ENCODE measurements at places on chromosomes 11 and 22.
A peak's percentile ranks its signal among the peaks of the same experiment; 100 is the strongest.

- DNase-seq: no peak
These were observed 20.4 kb upstream of the EHF start for GRCh38 chr11:34600339-34601084.

DNA sequence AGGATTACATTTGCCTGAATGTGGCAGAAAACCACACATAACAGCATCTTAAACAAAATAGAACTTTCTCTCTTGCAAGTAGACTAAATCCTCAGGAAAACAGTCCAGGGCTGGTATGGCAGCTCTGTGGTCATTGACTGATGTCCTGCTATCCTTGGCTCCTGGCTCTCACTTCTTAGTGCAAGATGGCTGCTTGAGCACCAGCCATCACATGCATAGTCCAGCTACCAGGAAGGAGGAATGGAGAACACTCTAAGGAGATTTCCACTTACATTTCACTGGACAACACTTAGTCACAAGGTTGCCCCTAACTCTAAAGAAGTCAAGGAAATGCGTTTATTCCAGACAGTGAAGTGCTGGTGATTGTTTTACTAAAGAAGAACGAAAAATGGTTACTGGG lies 13.6 kb downstream of the RIBC2 start:
- DNase-seq: no peak

GRCh38 chr11:124481365-124482323 lies 36.1 kb upstream of the OR8B8 start:
- DNase-seq: no peak

GRCh38 chr11:69700278-69701140 lies 3.3 kb downstream of the FGF19 start:
- no peak for DNase-seq

- no peak for DNase-seq
These were observed 227.8 kb downstream of the BRD1 start for GRCh38 chr22:49599691-49600455.

DNA sequence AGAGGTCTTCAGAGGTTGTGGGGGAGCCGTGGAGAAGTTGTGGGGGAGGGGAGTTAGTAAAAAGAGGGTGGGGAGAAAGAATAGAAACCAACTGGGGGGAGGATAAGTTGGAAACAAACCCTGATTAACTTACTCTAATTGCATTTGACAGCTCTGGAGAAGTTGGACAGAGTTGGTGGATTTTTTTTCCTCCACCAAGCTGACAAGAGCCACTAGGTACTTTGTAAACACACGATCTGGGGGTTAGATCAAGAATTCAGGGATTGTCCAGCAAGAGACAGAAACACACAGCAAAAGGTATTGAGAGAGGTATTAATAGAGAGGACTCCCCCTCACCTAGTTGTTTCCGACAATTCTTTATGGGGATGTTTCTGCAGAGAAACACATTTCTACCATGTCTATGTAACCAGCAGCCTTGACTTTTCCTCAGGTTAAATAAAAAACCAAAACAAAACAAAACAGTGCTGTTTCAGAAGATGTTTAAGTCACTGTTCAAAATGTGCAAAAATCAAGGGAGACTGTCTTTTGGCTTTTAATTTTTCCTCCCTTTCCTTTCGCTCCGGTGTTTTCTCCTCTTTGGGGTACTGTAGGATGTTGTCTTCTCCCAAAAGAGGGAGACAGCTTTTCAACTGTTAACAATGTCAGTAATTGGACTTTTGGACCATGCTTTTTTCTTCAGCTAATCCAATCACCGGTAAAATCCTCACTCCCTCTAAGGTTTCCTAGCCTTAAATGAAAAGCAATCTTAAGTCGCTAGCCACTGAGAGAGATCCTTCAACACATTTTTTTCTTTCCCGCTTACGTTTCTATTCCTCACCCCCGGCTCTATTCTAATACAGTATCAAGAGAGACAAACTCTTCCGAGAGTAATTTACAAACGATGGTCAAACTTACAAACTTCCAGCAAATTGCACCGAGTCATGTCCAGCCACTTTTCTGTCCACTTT lies 708 bp downstream of the MAML2 start:
- no peak for DNase-seq

DNA sequence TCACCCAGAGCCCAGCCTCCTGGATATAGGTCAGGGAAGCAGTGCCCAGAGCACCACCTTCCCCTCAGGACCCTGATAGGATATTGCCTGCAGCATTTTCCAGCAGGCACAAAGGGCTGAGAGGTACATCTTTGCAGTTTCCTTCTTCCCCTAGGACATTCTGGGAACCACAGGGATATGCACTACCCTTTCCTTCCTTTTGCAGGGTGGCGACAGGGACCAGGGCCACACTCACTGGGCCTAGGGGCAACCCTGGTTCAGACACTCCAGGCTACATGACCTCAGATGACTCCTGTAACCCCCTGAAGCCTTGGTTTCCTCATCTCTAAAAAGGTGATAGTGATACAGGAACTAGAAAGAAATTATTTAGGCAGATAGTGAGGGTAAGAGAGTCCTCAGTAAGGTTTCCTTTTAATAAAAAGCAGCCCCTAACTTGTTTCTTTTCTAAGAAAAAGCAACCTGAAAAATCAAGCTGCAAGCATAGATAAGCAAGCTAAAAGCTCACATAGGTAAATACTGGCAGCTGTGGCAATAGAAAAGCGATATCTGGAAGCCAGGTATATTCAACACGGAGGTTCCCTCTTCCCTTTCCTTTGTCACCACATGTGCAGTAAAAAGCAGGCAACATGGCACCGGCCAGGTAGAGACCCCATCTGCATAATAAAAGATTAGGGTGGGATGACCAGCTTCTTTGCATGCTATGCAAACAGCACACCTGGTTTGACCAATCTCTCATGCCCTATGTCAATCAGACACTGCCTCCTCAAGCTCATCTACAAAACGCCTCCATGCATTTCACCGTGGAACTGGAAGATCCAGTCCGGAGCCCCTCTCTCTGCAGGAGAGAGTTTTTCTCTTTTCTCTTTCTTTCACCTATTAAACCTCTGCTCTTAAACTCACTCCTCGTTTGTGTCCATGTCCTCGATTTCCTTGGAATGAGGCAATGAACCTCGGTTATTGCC lies 13.2 kb upstream of the MRGPRX2 start:
- DNase-seq: no peak

DNA sequence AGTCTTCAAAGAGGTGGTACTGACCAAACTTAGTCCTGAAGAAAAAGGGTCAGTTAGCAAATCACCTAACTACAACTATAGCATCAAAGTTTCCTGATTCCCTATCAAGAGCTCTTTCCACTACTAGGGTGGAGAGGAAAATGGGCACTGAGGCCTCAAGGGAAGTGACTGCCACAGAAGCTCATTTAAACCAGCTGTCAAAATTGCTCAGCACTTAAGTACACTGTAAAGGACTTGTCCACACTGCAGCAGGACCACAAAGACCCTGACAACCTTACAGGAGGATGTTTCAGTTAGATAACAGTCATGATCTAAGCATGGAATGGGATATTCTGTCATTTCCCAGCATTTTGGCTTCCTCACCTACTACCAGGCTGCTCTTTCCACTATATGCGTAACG lies 33.0 kb downstream of the FAM168A start:
- no peak for DNase-seq

GRCh38 chr22:19691721-19692341 lies 22.5 kb upstream of the SEPTIN5 start:
- no peak for DNase-seq

DNA sequence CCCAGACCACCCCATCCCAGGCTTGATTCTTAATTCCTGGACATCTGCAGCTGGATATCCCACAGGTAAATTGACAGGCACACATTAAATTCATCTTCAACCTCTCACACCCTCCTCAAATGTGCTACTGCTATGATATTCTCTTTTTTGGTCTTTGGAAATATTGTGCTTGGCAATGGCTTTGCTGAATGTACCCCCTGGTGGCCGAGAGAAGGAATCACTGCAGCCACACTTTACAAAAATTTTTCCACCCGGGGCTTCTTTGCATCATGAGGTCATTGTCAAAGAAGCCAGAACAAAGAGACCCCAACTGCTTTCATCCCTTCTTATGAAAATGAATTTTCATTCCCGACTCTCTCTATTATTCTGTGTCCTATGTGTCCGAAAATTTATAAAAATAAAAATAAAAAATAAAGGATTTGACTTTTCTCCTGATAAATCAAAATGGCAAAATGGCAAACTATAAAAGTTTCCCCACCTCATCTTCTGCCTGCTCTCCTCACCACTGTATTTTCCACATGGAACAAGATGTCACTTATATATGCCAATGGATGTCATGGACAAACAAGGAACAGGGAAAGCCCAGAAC lies 15.0 kb upstream of the CYB5R2 start:
- DNase-seq: no peak

DNA sequence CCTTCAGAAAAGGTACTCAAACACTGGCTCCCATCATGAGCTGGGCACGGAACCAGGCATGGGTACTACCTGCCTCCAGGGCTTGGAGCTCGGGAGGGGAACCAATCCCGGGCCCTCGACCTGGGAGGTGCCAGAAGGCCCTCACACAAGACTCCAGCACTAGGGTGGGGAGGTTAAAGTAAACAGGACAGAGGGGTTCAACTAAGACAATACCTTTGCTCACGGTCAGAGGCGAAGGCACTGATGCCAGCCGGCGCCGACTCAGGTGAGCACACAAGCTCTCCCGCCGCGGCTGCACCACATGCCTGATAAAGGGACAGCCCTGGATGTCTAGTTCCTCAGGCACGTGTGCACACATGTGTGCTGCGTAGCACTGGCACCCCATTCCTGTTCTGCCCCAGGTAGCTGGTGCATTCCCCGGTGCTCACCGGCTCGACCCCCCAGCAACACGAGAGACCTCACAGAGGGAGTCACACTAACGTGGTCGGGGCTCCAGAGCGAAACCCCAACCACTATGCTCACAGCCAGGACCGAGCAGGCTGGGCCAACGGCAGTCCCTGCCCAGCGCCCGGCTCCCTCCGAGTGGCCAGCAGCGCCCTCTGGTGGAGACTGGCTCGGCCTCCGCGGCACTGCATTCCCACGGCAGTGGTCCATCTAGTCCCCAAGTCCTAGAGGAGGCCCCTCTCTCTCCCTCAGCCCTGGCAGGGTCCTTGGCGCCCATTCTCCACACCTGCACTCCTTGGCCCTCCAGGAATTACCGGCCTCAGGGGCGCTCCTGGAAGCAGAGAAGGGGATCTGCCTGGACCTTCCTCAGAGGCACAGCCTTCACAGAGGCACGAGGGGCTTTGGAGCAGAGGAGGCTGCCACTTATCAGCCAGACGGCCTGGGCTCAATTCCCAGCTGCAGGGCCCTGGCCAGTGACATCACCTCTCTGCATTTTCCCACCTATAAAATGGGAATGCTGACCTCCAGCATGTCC lies 28.8 kb upstream of the MOB2 start:
- DNase-seq: peak; percentile 65

DNA sequence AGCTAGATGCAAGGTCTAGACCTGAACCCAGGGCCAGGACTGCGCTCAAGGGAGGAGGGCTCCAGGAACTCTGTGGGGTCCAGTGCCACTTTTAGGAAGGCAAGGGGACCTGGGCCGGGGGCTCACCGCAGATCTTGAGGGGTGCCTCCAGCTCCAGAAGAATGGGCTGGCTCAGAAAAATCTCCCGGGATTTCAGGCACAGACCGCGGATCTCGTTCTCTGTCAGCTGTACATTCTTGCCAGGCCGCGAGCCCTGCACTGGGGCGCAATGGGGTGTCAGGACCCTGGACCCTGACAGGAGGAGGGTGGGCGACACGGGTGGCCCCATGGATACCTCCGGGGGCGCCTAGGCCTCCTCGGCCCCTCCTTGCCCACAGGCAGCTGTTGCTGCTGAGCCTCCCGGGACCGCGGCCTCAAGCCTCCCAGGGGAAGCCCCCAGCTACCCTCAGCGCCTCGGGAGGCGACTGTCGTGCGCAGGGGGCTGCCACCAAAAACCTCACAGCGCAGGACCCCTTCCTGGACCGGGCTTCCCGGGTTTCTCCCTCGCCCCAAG lies 640 bp downstream of the PPP1CA start:
- no peak for DNase-seq

DNA sequence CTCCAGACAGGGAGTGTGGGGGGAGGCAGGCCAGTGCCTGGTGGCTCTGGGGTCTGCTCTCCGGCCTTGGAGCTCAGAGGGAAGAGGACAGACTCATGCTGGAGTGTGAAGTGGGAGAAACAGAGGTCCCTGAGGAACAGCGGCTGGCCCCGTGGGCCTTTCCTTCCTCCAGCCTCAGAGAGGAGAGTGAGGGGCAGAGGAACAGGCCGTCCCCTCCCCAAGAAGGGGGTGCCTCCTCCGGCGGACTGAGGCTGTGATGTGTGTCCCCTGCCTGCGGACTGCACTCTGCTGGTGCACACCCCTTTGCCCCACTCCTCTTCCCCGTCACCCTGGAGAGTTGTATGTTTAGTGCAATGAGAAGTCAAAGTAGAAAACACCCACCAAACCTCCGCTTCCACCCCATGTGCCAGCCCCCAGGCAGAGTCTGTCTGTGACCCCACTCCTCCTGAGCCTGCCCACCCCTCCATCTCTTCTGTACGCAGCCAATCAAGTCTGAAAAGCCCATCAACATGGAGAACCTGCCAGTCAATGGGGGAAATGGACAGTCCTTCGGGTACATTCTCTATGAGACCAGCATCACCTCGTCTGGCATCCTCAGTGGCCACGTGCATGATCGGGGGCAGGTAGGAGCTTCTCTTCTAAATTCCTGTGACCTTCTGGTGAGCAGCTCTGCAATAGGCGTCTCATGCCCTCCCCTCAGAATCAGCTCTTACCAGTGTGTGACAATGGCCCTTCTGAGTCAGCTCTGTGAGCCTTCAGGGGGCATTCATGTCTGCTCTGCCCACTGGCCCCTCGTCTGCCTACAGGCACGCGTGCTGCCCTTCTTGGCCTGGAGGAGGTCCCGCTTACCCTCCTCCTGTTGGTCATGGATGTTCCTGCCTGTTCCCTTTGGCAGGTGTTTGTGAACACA lies 39.0 kb downstream of the GLB1L2 start:
- DNase-seq: no peak

- DNase-seq: no peak
These were observed 59.6 kb upstream of the THY1 start for GRCh38 chr11:119482521-119483011.

- no peak for DNase-seq
These were observed 100.7 kb downstream of the FAR1 start for GRCh38 chr11:13769188-13769587.

- no peak for DNase-seq
These were observed 43.5 kb upstream of the CYP2D6 start for GRCh38 chr22:42174062-42174461.

- DNase-seq: no peak
These were observed 1.7 kb downstream of the NCF4 start for GRCh38 chr22:36862251-36863242.

DNA sequence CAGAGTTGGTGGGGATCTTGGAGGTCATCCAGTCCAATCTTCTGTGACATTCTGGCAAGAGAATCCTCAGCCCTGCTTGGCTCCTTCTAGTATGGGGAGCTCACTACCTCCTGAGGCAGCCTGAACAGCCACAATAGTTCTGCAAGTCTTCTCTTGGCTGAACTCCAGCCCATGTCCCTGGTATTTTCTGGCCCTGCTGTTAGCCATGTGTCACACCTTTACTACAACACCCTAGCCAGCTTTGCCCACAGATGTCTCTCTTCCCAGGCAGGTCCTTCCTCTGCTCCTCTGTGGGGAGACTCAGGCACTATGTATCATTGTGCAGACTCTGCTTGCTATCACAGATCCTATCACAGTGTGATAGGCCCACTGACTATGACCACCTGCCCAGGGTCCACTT lies 297.7 kb downstream of the CTTN start:
- DNase-seq: no peak

- no peak for DNase-seq
These were observed 30.8 kb upstream of the RAG2 start for GRCh38 chr11:36628765-36629244.

Measured in activated CD8-positive, alpha-beta memory T cell treated with anti-CD3 and anti-CD28 coated beads for 1 hour (primary cell).